ENCODE measurements at places on chromosomes 12 and 14. TPM values are rescaled to one million over a fixed set of nuclear protein-coding genes. Genes with fewer than 3 reads are reported as not detected.

Gene WDHD1
- total RNA-seq, result 9.9 TPM

Gene CMA1
- total RNA-seq, result not detected

Gene MYF6
- total RNA-seq, result not detected

Gene MAP3K12
- 32.0 TPM for total RNA-seq

Gene SLC4A8
- 8.3 TPM for total RNA-seq

Gene DIO3
- total RNA-seq, result not detected

Gene KRT4
- not detected for total RNA-seq

Gene BRAP
- total RNA-seq, result 11.5 TPM

Gene PTPRR
- 0.18 TPM for total RNA-seq

Gene KRT3
- total RNA-seq, result not detected

Gene ANKRD33
- not detected for total RNA-seq

Gene TEX22
- total RNA-seq, result 0.35 TPM
